GM06990 (cell line): ENCODE measurements at places on chromosomes 6 and 20.

GRCh38 chr6:118774581-118774980 is 119.4 kb upstream of the ASF1A start:
- DNase-seq = no peak

DNA sequence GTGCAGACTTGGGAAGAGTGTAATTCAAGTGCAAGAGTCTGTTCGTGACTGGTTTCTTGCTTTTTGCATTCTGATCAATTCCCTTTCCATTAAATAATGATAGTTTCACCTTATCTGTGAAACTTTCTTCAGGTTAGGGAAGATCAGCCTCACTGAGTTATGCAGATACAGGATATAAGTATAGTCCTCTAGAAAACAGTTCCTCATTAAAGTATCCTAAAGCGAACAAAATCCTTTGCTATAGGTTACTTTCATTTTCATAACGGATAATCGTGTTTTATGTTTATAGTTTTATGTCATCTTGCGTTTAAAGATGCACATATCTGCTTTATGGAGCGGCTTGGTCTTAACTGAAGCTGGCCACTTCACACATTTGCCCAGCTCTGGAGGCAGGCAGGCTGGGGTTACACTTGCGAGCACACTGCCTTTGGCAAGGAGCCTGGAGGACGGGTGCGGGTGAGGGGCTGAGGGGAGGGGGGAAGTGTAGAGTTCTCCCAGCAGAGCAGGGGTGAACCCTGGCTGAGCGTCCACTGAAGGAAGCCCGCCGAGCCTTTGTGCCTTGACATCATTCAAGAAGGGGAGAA is 123.5 kb upstream of the IFNGR1 start:
- DNase-seq = no peak

DNA sequence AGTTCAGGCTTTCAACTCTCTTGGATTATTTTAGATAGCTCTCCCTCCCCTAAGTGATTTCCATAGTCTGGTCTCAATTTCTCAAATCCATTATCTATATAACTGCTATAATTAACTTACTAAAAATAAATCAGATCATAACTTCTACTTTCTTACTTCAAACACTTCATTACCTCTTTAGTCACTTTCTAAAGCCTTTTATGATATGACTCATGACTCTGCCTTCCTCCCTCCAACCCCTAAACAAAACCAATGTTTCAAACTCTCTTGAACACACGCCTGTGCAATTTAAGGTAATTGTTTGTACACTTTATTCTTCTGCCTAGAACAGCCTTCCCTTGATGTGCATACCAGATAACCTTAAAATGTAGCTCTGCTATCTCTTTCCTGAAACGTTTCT is 100.5 kb downstream of the LMBRD1 start:
- no peak for DNase-seq

DNA sequence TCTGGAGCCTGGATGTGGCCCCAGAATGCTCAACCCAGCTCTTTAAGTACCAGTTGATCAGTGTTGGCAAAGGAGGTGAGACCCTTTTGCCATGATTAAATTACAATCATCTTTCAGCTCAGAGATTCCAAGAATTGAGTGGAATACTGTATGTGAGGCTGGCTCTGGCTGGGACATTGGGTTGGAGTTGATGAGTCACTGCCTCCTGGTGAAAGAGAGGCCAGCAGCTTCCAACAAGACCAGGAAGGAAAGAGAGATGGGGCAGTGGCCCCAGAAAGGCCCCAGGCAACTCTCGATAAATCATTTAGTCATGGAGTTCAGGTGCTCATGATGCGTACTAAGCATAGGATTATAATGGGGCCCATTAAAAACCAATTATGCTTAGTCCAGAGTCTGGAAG is 2.1 kb downstream of the TGM6 start:
- DNase-seq = no peak

- no peak for DNase-seq
These were observed 6.0 kb downstream of the HSF2 start for GRCh38 chr6:122405417-122405816.

GRCh38 chr20:52306477-52306876 is 114.9 kb upstream of the ZFP64 start:
- no peak for DNase-seq

DNA sequence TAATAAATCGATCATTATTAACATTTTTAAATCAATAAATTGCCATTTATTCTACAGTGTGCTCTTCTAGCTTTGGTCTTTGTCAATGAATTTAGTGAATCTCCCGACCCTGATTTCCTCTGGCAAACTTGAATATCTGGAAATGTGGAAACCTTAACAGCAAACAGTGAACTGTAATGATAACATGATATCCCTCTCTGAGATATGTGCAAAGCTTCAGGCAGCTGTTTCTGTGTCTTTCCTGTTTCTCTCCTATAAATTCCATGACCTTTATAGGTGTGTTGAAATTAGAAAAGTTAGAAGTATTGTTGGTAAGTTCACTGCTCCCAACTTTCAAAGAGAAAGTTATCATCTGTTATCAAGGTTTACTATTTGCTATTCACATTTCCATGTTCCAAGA is 218.8 kb upstream of the RNF217 start:
- DNase-seq = no peak

GRCh38 chr20:46128310-46129151 is 10.4 kb downstream of the CD40 start:
- no peak for DNase-seq

GRCh38 chr6:54913211-54913610 is 66.6 kb downstream of the FAM83B start:
- no peak for DNase-seq

DNA sequence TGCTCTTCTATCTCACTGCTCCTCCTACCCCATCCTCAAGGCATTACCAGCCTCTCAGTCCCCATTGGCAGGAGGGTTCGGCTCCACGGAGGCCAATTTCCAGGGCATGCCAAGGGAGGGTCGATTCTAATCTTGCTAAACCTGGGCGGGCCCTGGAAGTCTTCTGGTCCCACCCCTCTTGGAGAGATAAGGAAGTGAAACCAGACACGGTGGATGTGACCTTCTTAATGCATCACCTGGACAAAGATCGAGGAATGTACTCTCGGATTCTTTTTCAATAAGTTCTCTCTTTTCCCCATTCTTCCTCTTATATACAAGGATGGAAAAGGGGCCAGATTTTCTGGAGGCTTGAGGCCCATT is 112.2 kb upstream of the ARMC2 start:
- no peak for DNase-seq

DNA sequence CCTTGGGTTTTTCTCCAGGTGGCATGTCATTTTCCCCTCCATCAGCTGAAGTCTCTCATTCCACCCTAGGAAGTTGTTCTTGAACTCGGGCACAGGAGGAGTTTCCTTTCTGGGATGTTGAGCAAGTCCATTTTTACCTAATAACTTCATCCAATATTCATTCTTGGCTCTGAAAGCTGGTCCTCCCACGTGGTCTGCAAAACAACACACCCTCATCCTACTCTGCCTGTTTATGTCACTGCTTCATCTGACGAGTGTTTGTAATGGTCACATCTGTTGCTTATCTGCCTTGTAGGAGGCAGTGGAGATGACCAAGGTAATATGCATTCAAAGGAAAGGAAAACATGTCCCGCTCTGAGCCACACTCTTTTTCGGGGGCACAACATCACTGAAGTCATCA is 41.7 kb upstream of the AIG1 start:
- DNase-seq = no peak

- peak; percentile 54 for DNase-seq
These were observed 610 bp downstream of the ZNF217 start for GRCh38 chr20:53592992-53593465.

- DNase-seq = no peak
These were observed 119.7 kb downstream of the ADGRG6 start for GRCh38 chr6:142421285-142422117.

GRCh38 chr20:58312836-58313235 is 3.3 kb downstream of the RAB22A start:
- DNase-seq = no peak

GRCh38 chr6:78594668-78595066 is 272.7 kb upstream of the IRAK1BP1 start:
- DNase-seq = no peak

GRCh38 chr6:41984623-41985022 is 43.0 kb upstream of the CCND3 start:
- DNase-seq = no peak

- no peak for DNase-seq
These were observed 107.9 kb upstream of the CARMIL1 start for GRCh38 chr6:25171301-25171700.

- no peak for DNase-seq
These were observed 163.7 kb upstream of the AKAP12 start for GRCh38 chr6:151075930-151076555.

- DNase-seq = no peak
These were observed 4.5 kb downstream of the CCDC170 start for GRCh38 chr6:151498327-151498726.

DNA sequence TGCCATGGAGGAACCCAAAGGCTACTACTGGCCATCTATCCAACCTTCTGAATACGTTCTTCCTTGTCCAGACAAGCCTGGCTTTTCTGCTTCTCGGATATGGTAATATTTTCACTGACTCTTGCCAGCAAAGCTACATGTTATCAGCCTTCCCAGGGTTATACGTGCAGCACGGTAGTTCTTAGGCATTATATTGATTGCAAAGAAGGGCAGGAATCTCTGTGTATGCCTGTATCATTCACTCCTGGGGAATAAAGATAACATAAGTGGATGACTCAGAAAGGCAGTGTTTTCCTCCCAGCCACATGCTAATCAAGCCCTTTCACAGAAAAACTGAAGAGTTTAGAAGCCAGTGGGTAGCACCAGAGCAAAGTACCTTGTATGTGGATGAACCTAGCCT is 98.7 kb downstream of the ADGRG6 start:
- DNase-seq = no peak

GRCh38 chr20:21548390-21549035 is 34.6 kb upstream of the NKX2-2 start:
- peak; percentile 64 for DNase-seq

DNA sequence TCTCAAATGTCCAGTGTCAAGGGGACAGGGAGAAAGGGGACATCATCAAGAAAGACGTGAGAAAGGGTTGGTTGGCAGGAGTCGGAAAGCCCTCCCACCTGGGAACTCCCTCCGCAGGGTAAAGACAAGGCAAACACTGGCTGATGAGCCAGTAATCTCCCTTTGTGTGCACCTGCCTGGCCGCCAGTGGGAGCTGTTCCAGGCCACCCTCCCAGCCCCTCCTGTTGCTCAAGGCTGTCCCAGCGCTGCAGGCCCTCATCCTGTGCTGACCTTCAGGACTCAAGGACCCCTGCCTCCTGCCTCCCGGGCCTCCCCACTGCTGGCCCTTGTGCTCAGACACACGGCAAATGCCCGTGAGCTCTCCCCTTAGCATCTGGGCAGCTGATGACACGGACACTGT is 7.4 kb downstream of the FRMD1 start:
- no peak for DNase-seq

- no peak for DNase-seq
These were observed 98.4 kb upstream of the TBX18 start for GRCh38 chr6:84862843-84863242.

DNA sequence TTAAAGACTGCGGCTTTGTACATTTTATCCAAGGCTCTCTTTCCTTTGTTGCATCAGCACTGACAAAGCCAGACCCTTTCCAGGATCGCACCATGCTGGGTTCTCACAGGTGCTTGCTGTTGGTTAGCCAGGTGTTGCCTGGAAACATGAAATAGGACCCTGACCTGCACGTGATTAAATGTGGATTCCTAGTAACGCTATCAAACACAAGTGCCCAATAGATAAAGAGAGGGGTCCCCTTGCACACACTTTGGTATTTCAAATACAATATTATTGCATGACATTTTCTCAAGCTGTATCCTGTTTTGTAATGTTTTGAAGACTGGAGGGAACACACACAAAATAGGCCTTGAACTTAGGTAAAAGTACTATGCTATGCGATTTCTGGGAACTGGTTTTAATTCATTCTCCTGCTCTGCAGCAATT is 73.3 kb downstream of the AKAP12 start:
- no peak for DNase-seq

DNA sequence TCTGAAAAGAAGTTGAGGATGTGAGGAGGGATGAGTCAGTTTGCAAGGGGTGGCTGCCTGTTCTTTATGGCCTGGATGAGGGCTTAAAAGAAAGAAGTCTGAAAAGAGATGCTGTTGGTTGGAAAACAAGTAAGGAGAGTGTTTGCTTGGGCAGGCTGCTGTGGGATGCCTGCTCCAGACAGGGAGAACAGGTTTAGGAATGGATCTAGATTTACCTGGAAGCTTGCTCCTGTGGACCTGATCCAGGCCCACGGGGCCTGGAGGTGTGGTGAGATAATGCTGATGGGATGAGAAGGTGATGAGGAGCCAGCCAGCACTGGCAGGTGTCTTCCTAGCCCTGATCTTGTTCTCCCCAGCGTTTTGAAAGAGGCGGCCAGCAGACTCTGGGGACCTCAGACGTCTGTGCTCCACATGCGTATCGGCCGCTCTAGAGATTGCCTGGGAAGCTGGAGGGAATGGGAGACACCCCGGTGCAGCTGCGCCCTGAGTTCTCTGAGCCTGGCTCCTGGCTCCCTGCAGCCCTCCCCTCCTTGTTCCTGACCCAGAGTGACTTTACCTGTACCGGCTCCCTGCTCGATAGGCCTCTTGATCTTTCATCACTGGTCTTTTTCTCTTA is 331.3 kb downstream of the ZFAND3 start:
- no peak for DNase-seq

DNA sequence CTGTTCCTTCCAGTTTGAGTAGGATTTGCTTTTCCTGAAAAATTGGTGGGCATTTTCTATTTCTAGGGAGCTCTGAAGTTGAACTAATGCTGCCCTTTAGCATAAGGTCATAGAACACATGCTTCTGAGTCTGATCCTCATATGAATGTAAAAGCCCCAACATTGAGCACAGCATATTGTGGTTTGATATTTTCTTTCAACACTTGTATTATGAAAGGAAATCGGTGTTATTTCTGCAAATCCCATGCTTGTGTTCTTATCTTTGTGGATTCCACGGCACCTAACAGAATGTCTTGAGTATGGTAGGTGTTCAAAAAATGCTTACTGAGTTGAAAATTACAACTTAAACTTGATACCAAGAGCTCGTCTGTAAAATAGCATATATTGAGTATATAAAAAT is 85.8 kb downstream of the TRMT11 start:
- no peak for DNase-seq

GRCh38 chr6:53342217-53342616 is 6.5 kb downstream of the ELOVL5 start:
- DNase-seq = no peak

GRCh38 chr6:144578385-144579350 is 293.5 kb downstream of the UTRN start:
- no peak for DNase-seq

- no peak for DNase-seq
These were observed 11.7 kb upstream of the PTPRK start for GRCh38 chr6:128532136-128532535.

DNA sequence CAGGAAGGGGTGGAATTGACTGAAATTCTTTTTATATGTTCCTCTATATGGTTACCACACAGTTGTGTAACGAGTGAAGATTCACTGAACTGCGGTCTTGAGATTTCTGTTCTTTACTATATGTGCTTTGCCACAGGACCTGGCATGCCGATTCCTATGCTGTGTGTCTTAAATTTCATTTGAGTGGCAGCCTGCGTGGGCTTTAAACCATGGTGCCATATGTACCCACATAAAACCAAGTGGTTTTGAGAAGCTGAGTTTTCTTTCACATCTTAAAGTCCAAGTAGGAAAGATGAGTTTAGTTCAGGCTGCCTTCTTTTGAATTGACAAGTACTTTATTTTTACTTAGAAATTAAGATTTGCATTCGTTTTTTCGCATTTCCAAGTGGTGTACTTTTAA is 101.1 kb downstream of the DOK5 start:
- no peak for DNase-seq
